CD4-positive, alpha-beta T cell treated with Interleukin-17A for 1 hour (primary cell): ENCODE measurements at places on chromosomes 12 and 14.

GRCh38 chr12:45866299-45866698 is 124.1 kb downstream of the SCAF11 start:
- no peak for DNase-seq

- DNase-seq = no peak
Measured at GRCh38 chr12:122291431-122291830, 25.1 kb upstream of the VPS33A start.

GRCh38 chr12:56158926-56159461 is 835 bp downstream of the MYL6 start:
- DNase-seq = peak; percentile 42

DNA sequence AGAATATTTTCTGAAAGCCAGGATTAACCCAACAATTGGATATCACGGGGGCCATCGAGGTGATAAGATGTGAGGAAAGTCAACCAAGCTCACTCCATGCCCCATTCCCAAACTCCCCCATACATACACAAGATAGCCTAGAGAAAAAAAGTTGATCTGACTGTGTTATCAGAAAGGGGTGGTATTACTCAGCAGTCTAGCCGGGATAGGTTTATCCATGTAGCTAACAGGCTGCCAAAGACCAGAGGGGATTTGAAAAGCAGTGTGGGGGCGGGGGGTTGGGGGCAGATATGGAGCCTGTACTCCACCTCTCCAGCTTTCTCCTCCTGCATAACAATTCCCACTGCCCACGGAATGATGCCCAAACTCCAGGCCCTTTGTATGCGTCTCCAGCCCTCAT is 13.2 kb upstream of the MAP1LC3B2 start:
- DNase-seq = no peak

GRCh38 chr14:65258391-65258790 is 154.1 kb upstream of the FUT8 start:
- no peak for DNase-seq

GRCh38 chr12:82857276-82857675 is 170.6 kb downstream of the TMTC2 start:
- DNase-seq = no peak

GRCh38 chr14:96164861-96165490 is 39.7 kb upstream of the BDKRB2 start:
- DNase-seq = no peak

GRCh38 chr14:91400696-91401095 is 16.9 kb downstream of the CCDC88C start:
- DNase-seq = no peak

- DNase-seq = no peak
Measured at GRCh38 chr14:97395068-97395467, 597.9 kb downstream of the VRK1 start.

- DNase-seq = no peak
Measured at GRCh38 chr12:105507311-105508038, 177.0 kb downstream of the C12orf75 start.

GRCh38 chr12:18752947-18753346 is 15.0 kb downstream of the CAPZA3 start:
- no peak for DNase-seq

DNA sequence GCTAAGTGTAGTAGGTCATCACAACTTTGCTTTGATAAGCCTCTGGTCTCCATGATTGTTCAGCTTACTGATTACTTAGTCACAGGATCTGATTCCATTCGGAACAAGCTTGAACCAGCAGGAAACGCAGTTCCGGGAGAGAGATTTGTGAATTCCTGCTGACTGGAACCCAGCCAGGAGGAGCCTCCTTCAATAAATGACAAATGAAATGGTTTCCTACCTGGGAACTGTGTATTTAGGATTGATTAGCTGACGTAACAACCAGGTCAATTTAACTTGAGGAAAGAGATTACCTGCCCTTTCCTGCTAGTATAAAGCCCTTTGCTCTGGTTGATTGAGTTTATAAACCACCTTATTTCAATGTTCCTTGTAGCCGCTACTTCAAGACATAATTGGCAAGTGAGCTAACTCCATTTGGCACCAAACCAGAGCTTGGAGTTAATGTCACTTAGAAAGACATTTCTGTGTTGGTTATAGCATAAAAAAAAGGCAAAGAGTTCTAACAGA is 35.1 kb upstream of the KCNH3 start:
- DNase-seq = no peak

DNA sequence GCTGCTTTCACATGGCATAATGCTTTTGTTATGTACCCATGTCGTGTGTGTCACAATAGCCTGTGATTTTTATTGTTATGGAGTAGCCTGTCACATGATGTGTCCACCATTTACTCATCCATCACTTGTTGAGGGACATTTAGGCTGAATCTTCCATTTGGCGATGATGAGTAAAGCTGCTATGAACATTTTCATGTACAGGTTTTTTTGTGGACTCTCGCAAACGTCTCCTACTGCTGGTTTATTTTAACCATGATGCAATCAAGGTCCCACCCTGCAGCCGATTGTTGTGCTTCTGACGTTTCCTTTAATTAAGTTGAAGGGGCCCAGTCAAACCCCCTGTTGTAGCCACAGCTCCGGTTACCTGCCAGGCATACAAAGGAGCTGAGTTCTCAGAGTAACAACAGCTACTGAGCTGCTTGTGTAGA is 63.2 kb downstream of the ZNF664 start:
- no peak for DNase-seq

DNA sequence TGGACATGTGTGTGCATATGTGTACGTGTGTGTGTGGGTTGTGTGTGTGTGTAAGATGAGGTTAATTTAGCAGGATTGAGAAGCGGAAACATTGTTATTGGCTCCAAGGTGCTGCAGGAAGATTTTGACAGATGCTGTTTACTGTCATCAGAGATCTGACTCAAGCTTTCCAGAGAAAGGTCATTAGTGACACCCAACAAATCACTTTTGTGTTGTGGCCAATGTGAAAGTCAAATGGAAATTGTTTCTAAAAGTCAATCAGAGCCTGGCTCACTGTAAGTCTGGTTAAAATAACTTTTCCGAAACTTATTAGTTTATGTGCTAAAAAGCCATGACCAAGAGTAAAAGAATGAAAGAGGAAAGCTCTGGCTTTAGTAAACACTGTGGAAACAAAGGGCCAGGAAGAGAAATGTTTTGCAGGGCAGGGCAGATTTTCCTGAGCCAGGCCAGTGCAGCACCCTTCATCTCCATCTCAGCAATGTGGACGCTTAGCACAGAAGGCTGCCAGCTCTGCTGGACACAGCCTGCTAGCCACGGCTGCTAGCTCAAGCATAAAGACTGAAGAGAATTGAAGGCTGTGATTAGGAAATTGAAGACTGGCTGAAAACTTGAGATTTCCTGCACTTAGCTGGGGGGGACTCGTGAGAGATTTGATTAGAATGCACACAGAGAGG is 235.8 kb downstream of the NEDD1 start:
- no peak for DNase-seq

DNA sequence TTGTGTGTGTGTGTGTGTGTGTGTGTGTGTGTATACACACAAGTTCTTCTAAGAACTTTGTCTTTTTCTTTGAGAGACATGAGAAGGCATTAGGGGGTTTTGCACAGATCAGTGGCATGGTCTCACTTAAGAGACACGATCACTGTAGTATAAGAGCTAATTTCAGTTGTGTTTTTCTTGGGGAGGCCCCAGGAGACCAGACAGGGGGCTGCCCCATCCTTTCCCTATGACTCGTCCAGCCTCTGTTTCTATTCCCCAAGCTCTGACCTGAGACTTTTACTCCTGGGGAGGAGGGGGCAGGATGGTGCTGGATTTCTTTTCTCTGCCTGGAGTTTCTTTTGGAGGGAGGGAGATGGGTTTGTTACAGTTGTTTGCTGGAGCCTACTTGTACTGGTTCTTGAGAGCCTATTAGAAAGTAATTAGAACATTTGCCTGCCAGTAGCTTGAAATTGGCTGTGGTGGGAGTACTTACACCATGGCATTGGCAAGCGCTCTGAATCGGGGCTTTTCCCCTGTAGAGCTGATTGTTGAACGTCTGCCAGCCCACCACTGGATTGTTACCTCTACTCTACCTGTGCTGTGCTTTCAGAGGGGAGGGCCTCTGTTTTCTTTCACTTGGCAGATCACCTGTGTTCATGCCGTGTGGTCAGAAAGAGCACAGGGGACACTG is 109.5 kb downstream of the TSPAN9 start:
- no peak for DNase-seq

DNA sequence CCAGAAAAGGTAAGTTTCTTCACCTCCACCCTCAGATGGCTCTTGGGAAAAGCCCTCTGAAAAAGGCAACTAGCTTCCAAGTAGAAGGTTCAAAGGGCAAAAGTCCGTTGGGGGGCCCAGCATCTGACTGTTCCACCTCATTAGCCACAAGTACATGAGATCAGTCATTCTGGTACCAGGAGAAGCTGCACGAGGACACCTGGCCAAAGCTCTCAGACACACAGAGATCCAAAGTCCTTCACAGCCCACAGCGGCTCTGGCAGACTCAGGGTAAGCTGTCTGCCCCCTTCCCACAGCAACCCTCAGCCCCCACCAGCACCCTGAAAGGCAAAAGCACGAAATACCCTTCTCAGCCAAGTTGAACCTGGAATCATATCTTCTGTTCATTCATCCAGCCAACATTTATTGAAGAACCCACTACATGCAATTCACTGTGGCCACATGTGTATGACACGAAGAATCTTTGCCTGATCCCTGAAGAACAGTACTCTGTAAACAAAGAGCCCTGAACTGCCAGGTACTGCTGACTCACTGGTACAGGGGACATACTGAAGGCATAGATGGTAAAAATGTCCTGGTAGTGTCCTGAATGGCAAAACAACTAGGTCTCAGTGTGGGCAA is 19.0 kb downstream of the SLC7A7 start:
- DNase-seq = no peak

DNA sequence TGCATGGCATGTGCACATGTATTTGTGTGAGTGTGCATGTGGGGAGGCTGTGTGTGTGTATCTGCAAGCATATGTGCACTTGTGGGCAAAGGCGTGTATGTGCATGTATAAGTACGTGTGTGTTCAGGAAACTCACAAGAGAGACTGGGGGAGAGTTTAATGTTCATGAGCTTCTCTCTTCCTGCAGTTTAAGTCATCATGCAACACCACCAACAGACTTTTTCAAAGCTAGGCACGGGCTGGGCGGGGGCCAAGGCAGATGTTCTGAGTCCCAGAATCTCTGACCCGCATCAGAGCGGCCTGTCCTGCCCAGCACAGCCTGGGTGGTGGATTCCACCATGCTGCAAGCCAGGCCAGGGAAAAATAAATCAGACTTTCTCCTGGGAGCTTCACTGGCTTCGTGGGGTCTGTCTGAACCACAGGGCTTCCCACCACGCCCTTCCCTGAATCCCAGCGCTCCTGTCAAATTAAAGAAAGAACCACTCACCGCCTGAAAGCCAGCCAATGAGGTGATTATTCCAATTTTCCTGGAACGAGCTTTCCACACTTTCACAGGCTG is 75.7 kb downstream of the PITPNM2 start:
- DNase-seq = no peak

DNA sequence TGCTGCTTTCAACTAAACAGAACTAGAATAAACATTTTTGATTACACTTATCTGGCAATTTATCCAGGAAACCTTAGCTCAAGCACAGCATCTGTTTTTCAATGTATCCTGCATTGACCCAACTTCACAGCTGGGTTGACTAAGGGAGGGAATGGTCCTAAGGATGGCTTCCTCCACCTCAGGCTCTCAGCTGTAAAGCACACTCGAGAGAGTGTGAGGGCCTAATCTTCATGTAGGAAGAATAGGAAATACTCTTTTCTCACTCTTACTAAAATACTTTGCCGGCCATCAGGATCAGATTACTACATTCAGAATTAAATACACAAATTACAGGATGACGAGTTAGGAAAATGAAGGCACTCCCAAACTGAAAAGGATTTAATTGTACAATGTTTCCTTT is 7.2 kb downstream of the SETD3 start:
- DNase-seq = no peak

- no peak for DNase-seq
Measured at GRCh38 chr12:93390549-93391297, 13.0 kb downstream of the NUDT4 start.

DNA sequence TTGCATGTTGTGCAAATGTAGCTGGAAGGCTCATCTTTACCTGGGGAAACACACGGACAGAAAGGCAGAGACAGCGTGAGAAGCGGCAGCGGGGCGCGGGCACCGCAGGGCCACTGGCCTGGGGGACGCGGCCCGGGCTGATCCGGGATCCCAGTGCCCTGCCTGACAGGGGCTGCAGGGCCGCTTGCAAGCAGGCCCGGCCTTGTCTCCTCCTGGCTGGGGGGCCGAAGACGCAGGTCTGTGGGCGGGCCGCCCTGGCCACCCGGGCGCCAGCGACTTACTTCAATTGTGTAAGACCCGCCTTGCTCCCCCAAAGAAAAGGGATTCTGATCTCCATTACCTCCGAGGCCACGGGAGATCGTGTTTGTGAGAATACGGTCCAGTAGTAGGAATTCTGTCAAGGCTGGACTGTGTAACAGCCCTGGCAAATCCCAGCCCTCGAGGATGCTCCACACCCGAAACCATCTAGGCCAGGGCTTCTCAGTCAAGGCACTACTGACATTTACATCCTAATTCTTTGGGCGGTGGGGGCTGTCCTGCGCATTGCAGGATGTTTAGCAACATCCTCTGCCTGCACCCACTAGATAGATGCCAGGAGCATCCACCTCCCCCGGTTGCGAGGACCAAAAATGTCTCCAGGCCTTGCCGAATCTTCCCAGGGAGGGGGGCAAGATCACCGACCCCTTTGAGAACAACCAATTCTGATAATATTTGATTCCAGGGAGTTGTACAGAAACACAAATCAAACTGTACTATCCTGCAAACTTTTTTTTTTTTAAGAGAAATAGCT is 95.6 kb downstream of the BCL11B start:
- DNase-seq = no peak

DNA sequence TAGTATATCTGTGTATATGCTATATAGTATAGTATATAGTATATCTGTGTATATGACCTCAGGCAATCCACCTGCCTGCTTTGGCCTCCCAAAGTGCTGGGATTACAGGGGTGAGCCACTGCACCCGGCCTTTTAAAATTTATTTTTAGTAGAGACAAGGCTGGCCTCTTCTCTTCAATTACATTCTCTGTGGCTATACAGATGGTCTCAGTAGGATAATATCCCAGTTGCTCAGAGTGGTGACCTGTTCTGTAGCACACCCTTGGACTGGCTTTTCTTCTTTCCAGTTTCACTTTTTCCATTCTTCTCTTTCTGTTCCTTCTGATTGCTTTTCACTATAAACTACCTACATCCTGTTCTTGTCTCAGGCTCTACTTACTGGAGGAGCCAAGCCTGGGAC is 3.1 kb upstream of the NFATC4 start:
- DNase-seq = no peak

DNA sequence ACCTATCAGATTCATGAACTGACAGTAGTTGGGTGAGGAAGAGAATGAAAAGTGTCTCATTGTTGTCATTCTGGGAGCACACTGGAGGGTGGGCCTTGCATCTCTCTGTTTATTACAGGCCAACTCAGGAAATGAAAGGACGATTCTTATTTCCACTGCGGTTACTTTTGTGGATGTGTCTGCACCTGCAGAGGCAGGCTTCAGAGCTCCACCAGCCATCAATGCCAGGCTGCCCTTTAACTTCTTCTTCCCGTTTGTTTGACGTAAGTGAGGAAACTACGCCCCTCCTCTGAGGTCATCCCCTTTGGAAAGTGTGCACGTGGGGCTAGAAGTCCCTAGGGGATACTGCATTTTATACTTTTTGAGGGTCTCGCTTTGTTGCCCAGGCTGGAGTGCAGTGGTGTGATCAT is 33.7 kb downstream of the TCTN1 start:
- peak; percentile 12 for DNase-seq

GRCh38 chr12:108594-108993 is 42.0 kb downstream of the IQSEC3 start:
- DNase-seq = no peak
